Right forelimb (tissue), 1 donor: ENCODE measurements at places on chromosomes 3 and 15.

- no peak for DNase-seq
These were observed 121.5 kb downstream of the DTWD1 start for GRCh38 chr15:49742381-49742780.

- no peak for DNase-seq
These were observed 71.4 kb downstream of the TFDP2 start for GRCh38 chr3:142077859-142078500.

- DNase-seq = no peak
These were observed 1.6 kb upstream of the UBA3 start for GRCh38 chr3:69081583-69082262.

- no peak for DNase-seq
These were observed 355.1 kb upstream of the WNT5A start for GRCh38 chr3:55842204-55842603.

GRCh38 chr3:39292961-39293360, 13.1 kb upstream of the CX3CR1 start:
- DNase-seq = no peak

- DNase-seq = no peak
These were observed 20.3 kb upstream of the CYP11A1 start for GRCh38 chr15:74387621-74388362.

DNA sequence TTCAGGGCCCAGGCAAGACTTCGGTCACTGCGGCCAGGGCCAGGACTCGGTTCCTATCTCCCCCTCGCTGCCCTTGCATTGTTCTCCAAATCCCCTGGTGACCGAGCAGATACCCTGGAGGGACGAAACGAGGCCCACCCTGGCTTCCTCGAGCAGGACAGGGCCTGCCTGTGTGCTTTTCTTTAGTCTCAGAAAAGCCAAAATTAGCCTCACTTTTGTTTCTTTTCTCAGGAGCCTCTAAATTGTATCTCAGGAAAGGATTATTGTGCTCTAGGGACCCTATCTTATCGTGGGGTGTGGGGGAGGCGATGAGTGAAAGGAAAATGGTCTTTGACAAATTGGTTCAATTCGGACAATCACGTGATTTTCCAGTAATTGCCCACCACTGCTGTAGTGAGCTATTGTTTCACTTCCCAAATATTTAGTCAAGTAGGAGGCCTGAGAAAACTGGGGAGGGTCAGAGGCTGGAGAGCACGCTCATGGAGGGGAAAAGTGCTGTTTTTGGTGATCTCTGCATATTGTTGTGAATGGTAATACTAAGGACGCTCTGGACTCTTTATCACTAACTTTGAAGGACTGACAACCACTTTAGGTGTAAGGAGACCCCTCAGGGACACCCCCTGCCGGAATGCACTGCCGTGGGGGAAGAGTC, 61.6 kb downstream of the TMEM44 start:
- no peak for DNase-seq

DNA sequence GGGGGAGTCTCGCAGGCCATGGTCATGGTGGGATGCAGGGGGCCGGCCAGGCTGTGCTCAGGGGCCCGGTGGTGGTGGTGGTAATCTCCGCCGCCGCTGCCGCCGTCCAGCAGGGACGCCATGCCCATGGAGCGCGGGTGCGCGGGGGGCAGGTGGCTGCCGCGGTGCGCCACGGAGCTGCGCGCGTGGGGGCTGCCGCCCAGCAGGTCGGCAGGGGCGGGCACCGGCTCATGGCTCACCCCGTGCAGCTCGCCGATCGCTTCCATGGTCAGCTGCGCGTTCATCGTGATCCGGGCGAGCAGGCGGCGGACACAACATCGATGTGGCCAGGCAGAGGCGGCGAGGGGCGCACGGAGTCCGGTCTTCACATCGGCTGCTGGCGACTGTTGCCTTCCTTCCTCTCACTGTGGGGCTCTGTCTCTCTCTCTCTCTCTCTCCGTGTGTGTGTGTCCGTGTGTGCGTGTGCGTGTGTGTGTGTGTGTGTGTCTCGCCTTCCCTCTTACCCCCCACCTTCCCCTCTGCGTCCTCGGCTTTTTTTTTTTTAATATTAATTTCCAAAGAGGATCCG, 451 bp downstream of the ONECUT1 start:
- no peak for DNase-seq

- DNase-seq = no peak
These were observed 471.6 kb downstream of the FOXP1 start for GRCh38 chr3:71111784-71112440.

- no peak for DNase-seq
These were observed 53.5 kb upstream of the WNT5A start for GRCh38 chr3:55540579-55540978.

- no peak for DNase-seq
These were observed 10.4 kb downstream of the INO80 start for GRCh38 chr15:41105348-41106334.

DNA sequence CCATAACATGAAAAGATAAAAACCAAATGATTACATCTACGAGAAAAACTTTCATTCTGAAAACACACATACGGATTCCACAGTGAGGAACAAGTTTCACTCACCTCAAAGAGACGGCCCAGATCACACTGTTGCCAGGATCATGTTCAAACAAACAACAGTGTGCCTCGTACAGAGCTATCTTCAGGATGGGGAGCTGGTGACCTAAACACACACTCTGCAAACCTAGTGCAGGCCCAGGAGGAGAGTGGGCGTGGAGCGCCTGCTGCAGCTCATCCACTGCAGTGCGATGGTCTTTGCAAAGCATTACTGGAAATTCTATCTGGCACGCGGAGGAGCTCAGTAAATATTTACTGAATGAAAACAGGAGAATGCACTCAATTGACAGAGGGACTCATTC, 38.5 kb downstream of the TAMM41 start:
- no peak for DNase-seq

DNA sequence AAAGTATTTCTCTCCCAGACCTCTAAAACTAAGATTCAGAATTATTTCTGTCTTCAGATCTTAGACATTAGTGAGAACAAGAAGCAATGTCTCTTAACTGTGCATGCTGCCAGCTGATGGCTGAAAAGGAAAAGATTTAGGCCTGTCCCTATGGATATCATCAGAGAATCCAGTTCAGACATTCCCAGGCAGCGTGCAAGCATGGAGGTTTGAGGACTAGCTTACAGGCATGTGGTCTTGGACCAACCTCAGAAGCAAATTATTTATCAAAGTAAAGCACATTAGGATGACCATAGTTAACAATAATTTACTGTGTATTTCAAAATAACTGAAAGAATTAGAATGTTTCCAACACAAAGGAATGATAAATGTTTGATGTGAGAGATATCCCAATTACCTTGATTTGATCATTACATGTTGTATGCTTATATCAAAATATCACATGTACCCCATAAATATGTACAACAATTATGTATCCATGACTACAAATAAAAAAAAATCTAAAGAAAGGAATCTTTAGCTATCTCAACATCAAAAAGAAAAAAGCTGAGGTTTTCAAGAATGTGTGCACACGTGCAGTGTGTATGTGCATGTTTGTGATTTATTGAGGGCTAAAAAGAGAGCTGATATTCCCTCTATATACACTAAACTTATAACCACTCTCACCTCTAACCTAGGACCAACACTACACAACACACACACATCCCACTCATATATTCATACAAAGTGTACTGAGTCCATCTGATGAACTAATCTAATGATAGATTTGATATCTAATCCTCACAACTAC, 108.9 kb upstream of the THBS1 start:
- DNase-seq = no peak

DNA sequence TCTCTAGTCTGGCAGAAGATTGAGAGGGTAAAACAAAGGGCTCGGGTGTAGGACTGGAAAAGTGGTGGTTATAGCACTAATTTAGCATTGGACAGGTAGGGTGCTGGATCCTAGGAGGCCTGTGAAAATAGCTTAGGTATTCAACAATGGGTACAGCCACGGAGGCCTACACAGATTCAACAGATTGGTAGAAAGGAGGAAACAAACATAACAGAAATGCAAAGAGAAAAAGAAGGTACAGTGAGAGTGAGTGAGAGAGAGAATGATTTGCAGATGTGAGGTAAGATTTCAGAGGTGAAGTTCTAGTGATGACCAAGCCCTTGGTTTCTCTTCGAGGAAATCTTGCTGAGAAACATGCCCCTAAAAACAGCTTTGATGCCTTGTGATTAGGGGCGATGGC, 37.9 kb downstream of the ADIPOQ start:
- DNase-seq = no peak

- no peak for DNase-seq
These were observed 21.6 kb upstream of the RASA2 start for GRCh38 chr3:141465221-141465620.

- no peak for DNase-seq
These were observed 58.5 kb downstream of the DUT start for GRCh38 chr15:48389691-48390143.

GRCh38 chr15:86267892-86268291, 188.2 kb downstream of the AGBL1 start:
- DNase-seq = no peak

- DNase-seq = no peak
These were observed 5.3 kb downstream of the MYZAP start for GRCh38 chr15:57596978-57597377.

GRCh38 chr3:189953551-189953950, 167.1 kb downstream of the P3H2 start:
- no peak for DNase-seq

DNA sequence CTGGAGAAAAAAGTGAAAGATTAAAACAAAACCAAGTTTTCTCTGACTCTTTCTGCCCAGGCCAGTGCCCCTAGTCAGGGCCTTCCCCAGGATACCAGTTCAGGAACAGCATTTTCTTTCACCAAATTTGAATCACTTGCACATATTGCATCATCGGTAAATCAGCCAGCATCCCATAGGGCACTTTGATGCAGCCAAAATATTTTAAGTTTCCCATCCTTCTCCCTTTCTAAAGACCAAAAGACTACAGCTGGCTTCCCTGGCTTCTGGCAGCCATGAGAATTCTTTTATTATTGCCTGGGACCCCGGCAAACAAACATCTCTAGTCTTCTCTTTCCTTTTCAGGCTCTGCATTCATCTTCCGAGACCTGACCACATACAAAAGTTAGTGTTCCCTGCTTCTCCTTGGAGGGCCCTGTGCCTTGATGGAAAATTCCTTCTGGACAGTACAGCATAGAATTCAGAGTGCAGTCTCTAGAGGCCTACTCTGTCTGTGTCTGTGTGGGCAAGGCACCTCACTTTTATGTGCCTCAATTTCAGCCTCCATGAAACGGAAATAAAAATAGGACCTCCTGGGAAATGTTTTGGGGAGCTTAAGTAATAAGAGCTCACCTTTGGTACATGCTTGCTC, 348.0 kb downstream of the VPS13C start:
- DNase-seq = no peak

DNA sequence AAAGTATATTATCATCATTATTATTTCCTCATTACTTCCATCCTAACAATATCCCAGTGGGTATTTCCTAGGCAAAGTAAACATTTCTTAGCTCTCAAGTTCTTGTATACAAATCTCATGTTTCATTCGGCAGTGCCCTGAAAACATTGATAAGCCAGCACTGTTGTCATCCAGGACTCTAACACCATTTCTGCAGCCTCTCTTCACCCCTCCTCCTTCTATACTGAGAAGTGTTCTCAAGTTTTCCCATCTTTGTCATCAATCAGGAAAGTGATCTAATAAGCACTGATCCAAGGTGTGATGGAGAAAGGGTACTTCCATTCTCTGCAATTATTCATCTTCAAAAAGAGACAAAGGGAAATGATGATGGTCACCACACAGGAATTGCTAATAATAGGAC, 168.4 kb upstream of the CCDC54 start:
- no peak for DNase-seq

- DNase-seq = peak; percentile 74
These were observed 23.2 kb upstream of the VILL start for GRCh38 chr3:37967260-37967881.

- no peak for DNase-seq
These were observed 252.7 kb upstream of the KCNMB2 start for GRCh38 chr3:178283561-178283960.

DNA sequence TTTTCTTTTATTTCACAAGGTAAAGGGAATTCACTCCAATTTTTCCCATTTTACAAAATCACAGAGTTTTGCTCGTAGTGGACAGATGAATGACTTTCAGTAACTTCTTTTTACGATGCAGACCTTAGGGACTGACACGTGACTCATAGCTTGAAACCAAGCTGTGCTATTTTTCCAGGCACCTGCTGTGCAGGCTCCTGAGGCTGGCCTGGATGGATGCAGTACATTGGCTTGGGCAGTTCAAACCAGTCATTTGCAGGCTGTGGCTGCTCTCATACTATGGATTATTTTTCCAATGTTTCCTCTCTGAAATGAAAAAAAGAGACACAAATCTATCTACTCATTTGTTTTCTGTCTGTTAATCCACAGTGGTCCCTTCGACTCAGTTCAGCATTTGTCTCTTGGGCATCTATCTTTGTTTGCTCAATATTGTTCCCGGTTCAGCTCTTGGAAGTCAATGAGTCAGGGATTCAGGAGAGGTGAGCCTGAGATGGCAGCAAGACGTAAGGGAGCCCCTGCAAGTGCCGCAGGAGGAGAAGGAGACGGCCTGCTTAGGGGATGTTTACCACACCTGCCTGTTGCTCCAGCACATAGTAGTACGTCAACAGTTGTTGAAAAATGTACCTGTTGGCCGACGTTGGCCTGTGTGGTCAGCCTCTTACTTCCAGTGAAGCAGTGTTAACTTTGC, 92.8 kb downstream of the SV2B start:
- no peak for DNase-seq

- DNase-seq = no peak
These were observed 686.5 kb downstream of the IGSF11 start for GRCh38 chr3:118348169-118348557.

- no peak for DNase-seq
These were observed 76.0 kb upstream of the SNRK start for GRCh38 chr3:43210049-43211027.

DNA sequence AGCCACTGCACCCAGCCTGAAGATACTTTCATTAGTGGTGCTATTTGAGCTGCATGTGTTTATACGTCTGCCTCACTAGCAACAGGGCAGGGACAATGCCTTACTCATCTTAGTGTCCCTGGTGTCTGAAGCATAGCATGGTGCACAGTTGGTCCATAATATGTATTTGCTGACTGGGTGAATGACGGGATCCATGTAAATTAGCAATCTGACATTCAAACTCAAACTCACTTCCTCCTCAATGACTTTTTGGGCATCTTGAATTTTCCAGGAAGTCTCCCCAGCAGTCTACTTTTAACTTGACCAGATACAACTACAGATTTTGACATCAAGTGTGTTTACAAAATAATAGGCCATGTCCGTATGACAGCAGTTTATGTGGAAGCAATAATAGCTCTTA, 3.0 kb upstream of the LDHAL6B start:
- no peak for DNase-seq

DNA sequence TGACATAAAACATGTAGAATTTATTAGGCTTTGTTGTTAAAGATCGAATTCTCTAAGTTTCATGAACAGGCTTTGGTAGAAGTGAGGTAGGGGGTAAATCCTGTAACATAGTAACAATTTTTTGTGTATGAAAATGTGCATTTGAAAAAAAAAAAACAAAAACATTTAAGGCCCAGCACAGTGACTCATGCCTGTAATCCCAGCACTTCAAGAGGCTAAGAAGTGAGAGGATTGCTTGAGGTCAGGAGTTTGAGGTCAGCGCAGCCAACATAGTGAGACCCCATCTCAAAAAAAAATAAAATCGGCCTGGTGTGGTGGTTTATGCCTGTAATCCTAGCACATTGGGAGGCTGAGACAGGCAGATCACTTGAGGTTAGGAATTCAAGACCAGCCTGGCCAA, 26.8 kb upstream of the PPP4R2 start:
- no peak for DNase-seq
